ENCODE measurements at places on chromosomes 16 and 17. TPM values are rescaled to one million over a fixed set of nuclear protein-coding genes. Genes with fewer than 3 reads are reported as not detected.

Gene HSPB9
- not detected for polyA plus RNA-seq

Gene SLC5A2
- 0.76 TPM for polyA plus RNA-seq

Gene SCARF1
- 9.1 TPM for polyA plus RNA-seq

Gene TCAP
- 5,784 TPM for polyA plus RNA-seq

Gene MT1M
- polyA plus RNA-seq: 7.4 TPM

Gene TMEM235
- not detected for polyA plus RNA-seq

Gene ZPBP2
- not detected for polyA plus RNA-seq

Gene HS3ST3A1
- polyA plus RNA-seq: 1.8 TPM

Gene CACNG1
- not detected for polyA plus RNA-seq

Gene KCNG4
- not detected for polyA plus RNA-seq

Gene NAA60
- 38.6 TPM for polyA plus RNA-seq

Gene STRADA
- 18.3 TPM for polyA plus RNA-seq

Gene CBLN1
- 1.9 TPM for polyA plus RNA-seq

DNA sequence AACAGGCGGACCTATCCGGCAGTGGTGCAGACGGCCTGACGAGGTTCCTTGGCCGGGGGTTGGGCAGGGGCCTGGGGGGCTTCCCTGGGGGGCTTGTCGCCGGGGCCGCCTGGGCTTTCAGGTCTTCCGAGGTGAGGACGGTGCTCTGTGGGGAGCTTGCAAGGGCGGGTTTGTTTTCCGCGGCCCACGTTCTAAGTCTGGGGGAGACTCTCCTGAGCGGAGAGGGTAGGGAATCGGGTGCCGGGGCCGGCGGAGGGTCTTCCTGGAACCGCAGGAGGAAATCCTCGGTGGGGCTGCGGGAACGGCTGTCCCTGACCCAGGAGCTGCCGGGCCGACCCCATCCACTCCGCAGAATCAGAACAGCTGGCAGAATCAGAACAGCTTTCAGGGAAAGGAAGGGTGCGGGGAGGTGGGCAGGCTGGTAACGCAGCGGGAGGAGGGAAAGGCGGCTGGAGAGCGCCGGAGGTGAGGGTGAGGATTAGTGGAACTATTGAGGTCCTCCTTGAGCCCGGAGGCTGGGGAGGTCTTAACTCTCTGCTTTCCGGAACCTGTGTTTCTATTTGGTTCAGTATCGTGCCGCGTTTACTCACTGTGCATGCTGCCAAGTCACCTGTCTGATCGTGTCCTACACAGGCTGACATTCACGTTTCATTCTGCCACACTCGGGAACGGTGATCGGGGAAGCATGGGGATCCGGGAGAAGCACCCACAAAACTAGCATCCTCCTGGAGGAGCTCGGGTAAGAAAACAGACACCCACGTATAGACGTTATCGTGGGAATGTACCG, 28.9 kb downstream of the CPSF4L start:
- peak; percentile 26 for DNase-seq

- no peak for DNase-seq
Observed at GRCh38 chr17:42521036-42521435, 15.0 kb upstream of the NAGLU start.

- peak; percentile 28 for DNase-seq
Observed at GRCh38 chr17:29588017-29588561, 1.4 kb downstream of the GIT1 start.

DNA sequence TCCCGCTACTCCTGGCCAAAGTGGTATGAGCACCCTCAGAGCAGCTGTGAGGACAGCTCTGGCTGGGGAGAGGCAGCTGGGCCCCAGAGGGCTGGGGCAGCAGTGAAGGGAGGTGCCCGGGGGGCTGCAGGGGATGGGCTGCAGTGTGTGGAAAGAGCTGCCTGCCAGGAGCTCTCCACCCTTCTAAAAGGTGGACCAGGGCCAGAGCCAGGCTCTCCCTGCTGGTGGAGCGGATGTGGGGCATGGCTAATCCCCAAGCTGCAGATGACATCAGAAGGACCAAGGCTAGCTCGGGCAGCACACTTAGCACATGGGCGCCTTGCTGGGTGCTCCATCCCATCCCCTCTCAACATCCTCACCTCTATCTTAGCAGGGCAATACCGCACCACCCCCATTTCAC, 103.1 kb downstream of the SDK2 start:
- no peak for DNase-seq

DNA sequence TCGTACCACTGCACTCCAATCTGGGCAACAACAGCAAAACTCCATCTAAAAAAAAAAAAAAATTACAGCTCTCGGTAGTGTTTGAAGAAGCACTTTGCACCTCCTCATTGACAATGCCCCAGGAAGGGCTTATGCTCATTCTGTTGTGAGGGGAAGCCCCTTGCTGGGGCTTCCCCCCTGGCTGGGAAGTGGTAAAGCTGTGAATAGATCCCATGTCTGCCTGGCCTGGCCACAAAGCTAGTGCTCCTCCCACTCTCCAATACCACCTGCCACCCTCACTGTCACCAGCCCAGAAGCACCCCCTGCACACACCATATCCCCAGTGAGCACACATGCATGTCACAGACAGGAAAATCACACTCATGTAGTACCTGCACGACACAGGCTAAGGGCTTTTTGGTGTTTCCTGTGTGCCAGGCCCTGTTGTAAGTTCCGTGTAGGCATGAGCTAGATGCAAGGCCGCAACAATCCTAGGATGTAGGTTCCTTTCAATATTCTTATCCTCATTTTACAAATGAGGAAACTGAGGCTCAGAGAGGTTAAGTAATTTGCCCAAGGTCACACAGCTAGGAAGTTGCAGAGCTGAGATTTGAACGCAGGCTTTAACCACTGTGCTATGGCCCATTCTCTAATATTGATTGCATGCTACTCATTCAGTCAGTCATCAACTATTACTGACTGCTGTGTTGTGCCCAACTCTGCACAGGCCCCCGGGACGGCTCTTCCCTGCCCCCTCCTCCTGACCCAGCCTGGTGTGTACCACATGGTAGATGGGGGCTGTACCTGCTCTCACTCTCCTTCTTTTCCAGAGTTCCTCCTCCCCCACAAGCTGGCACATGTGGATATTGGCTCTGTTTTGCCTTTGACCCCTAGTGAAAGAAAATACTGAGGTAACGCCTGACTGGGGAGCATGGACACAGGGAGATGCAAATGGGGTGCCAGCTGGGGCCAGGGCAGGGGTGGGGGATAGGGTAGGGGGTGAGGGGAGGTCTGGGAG, 11.9 kb upstream of the COL1A1 start:
- DNase-seq: no peak

DNA sequence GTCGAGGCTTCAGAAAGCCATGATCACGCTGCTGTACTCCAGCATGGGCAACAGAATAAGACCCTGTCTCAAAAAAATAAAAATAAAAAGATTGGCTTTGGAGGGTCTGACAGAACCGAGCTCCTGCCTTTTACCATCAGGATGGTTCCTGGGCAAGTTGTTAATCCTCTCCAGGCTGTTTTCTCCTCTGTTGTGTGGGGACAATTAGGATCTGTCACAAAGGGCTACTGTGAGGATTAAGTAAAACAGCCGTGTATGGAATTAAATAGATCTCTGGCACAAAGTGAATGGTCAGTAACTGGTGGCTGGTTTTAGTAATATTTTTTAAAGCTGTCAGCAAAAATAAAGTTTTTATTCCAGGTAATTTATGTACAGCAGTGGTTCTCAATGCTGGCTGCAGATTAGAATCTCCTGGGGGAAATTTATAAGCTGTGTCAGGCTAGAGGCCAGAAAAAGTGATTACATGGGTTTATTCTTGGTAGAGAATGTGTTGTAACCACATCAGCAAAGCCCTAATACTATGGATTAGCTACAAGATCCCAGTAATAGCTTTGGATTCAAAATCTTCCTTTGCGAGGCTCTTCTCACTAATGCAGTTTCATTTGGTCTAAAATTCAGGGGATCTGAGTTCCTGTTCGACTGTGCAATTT, 47.2 kb downstream of the GPRC5B start:
- DNase-seq: no peak

DNA sequence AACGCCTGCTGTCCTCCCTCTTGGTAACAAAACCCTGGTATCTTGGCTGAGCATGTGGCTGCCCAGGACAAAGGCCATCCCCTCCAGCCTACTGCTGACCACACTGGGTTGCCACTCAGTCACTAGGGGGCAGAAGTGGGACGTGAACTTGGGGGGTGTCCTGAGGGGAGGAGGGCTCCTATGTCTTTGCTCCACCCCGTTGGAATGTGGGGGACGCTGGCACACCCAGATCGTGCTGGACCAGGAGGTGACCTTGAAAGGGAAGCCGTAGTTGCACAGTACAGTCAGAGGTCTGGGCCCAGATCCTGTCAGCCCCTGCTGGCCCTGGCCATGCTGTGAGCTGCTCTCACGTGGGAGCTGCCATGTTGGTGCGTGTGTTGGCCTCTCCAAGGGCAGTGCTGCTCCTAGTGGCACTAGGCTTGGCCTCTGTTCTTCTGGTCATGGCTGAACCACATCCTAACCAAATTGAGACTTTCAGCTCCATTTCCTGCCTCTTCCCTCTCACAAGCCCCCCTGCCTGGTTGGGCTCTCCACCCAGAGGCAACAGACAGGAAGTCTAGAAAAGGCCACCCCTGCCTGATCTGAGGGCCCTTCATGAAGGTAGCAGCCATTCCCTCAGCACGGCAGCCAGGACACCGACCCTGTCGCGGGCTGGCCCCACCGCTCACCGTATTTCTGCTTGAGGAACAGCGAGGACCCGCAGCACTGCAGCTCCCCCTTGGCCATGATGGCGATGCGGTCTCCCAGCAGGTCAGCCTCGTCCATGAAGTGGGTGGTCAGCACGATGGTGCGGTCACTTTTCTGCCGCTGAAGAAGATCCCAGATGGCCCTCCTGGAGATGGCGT, 29.0 kb upstream of the RNPS1 start:
- no peak for DNase-seq

- DNase-seq: no peak
Observed at GRCh38 chr16:2817340-2818271, 569 bp downstream of the PRSS21 start.

- no peak for DNase-seq
Observed at GRCh38 chr17:50858486-50859225, 7.5 kb downstream of the TOB1 start.

GRCh38 chr16:85159179-85159980, 47.1 kb upstream of the CIBAR2 start:
- DNase-seq: no peak

DNA sequence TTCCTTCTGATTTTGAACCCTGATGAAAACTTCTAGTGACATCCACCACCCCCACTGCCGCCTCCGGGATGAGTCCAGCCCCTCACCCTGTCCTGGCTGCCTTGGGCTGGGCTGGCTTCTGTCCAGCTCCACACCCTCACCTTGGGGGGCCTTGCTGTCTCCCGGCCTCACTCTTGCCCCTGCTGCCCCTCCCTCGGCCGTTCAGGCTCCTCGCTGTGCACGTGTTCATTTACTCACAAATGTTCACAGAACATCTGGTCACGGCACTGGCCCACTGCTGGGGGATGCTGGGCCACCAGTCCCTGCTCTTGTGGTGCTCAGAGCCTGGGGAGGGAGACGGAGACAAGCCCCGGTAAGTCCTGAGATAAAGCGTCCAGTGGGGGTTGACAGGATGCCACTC, 40.6 kb downstream of the PRMT7 start:
- no peak for DNase-seq

DNA sequence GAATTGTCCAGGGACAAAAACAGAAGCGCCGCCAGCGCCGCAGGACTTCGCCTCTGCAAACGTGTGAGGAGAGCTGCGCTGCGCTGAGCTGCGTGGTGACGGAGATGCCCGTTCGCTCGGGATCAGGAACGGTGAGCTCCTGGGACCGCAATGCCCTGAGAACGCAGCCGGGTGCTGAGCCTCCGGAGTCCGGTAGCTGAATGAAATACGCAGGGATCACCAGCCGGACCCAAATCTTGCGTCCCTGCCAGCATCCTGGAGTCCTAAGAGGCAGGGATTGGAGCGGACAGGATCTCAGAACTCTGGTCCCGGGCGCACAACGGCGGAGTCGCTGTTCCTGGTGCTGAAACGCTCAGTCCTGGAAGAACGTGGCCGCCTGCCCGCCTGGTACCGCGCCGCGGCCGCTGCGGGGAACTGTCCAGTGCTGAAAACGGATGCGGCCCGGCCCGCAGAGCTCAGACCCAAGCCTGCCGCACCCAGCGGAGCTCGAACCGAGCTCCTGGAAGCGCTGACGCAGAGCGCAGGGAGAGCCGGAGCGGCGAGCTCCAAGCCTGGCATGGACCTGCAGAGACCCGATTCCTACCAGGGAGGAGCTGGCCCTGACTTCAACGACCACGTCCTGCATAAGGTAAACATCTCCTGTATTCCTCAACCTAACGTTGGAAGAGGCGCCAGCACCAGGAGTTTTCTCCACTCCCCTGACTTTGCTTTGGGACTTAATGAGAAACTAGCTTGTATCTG, 41.5 kb downstream of the CD300LF start:
- peak; percentile 81 for DNase-seq

DNA sequence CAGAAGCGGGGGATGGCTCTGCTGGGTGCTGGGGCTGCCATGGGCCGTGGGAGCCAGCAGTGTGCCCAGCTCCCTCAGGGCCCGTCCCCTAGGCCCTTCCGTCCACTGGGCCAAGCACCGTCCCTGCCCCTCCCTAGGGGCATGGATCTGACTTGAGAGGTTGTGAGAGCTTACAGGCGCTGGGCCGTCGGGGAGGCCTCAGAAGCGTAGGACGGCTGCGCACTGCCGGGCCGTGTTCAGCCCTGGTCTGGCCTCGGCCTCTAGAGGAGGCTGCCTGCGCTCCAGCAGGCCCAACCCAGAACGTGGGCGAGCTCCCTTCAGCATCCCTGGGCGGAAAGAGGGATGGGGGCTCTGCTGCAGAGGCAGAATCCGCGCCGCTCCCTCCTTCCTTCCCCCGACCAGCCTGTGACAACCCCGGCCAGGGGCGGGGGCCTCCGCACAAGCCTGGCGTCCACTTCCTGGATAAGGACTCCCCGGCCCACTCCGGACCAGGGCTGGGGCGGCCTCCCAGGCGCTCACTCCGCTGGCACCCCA, 685 bp upstream of the MPG start:
- peak; percentile 80 for DNase-seq

- DNase-seq: no peak
Observed at GRCh38 chr16:78648517-78648916, 549.1 kb downstream of the WWOX start.

GRCh38 chr16:5615868-5616642, 518.5 kb upstream of the EEF2KMT start:
- peak; percentile 17 for DNase-seq

DNA sequence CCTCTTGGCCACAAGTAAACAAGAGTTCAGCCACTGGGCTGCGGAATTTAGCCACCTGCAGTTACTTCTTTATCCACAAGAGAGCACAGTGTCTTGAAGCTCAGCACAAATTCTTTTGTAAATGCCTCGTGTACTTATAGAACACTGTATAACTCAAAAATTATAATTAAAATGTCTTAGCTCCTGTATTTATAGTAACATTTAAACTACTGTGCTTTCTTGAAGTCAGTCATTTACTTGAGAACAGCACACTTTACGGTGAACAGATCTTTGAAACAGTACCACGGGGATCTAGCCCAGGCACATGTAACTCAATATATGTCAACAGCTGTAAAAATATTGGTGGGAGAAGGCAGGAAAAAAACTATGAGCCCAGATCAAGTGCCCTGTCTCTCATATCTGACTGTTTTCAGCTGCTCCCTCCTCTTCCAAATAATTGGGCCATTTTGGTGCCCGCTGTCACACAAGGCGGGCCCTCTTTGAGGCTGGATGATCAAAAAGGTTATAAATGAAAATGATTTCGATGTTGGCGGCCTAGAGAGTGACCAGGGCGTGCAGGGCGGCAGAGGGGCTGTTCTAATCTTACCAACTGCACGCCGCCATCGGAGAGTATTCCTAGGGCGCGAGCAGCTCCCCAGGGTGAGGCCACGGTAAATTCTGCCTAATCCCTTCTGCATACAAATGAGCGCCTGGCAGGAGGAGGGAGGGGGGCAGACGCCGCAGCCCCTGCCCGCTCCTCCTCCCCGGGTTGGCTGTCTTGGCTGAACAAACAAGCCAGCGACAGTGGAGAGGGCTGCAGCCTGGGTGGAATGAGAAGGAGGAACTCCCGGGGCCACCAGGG, 183.2 kb downstream of the C16orf78 start:
- no peak for DNase-seq

GRCh38 chr16:23826528-23827045, 9.2 kb upstream of the PRKCB start:
- no peak for DNase-seq
